ENCODE measurements at places on chromosomes 11 and 22.

- DNase-seq: no peak
Observed at GRCh38 chr11:36631774-36632173, 33.7 kb upstream of the RAG2 start.

- no peak for DNase-seq
Observed at GRCh38 chr11:68838572-68838964, 3.1 kb downstream of the CPT1A start.

GRCh38 chr11:130426837-130427341 is 1.5 kb downstream of the ADAMTS8 start:
- DNase-seq: no peak

GRCh38 chr22:19038728-19039447 is 83.3 kb downstream of the DGCR2 start:
- no peak for DNase-seq

GRCh38 chr11:78576549-78577097 is 2.0 kb upstream of the NARS2 start:
- DNase-seq: no peak

GRCh38 chr11:15159085-15159484 is 44.4 kb downstream of the INSC start:
- no peak for DNase-seq

Data from MV-4-11 (cell line).